Stimulated activated CD4-positive, alpha-beta T cell treated with anti-CD3 and anti-CD28 coated beads, Interleukin-1b, Interleukin-23, amount 100 ng/mL, for 24 hours (primary cell): ENCODE measurements at places on chromosomes 11 and 22.

- no peak for DNase-seq
Observed at GRCh38 chr22:48874956-48875355, 952.7 kb downstream of the BRD1 start.

DNA sequence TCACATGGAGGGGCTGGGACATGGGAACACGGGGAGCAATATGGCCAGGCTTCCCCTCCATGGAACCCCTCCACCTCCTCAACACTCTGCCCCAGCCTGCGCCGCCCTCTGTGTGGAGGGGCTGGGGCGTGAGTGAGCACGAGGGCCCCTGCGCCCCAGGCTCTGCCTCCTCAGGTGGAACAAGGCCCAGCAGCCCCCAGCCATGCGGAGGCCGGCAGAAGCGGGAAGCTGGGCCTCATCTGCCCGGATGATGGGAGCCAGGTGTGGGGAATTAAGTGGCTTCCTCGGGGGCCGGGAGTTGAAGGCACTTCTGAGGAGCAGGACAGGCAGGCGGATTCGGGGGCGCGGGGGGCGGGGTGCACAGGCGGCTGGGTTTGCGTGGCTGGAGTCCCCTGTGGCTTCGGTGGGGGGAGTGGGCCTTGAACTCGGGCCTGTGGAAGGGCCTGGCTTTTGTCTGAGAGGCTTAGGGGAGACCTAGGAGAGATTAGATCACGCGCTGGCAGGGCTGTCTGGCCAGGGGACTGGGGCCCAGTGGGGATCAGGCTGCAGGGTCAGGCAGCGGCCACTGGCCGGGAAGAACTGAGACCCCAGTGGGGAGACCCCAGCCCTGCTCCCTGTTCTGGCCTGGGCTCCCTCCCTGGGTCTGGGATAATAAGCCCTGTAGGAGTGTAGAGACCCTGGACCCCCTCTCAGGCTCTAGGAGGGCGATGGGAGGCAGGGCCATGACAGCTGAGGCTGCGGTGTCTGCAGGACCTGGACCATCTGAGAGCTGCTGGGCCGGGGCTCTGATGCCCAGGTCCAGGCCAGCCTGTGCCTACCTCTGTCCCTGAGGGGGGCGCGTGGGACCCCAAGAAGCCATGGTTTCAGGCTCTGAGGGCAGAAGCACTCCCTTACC lies 13.3 kb downstream of the PRR33 start:
- no peak for DNase-seq

GRCh38 chr11:64094463-64095260 lies 58.9 kb downstream of the FLRT1 start:
- no peak for DNase-seq

DNA sequence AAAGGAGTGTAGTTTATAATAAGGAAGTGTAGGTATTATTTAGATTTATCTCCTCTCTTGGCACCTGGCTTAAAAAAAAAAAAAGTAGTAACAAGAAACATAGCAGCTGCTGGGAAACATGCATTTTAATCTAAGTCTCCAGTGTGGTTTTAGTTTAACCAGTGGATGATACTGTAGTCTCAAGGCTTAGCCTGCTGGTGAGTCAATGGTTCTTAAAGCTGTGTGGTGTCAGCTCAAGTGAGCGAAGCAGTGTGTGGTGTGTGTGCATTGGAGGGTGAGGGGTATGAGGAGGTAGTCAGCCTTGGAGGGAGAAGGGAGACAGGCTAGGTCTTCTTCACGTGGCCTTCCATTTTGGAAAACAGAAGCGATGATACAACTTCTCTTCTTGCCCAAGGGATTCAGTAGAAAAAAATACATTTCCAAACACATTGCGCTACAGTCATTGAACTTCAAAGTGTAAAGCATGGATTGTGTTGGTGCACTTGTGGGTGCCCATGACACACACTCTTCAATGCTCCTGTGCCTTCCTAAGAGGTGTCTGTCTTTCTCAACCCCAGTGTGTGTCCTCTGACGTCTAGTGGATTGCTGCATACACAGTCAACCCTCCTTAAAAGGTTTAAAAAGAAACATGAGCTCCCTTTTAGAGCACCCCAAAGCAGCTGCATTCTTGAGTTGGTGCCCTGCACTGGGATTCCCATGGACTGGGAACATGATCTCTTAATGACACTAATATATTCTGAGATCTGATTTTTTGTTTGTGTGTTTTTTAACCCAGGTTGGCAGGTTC lies 40.1 kb downstream of the ZBTB16 start:
- DNase-seq, result no peak

GRCh38 chr11:111715142-111715816 lies 50.9 kb downstream of the PPP2R1B start:
- no peak for DNase-seq

GRCh38 chr11:86440843-86441242 lies 66.2 kb downstream of the CCDC81 start:
- DNase-seq, result no peak

GRCh38 chr22:40263191-40263590 lies 83.1 kb upstream of the ADSL start:
- DNase-seq, result no peak

- DNase-seq, result no peak
Observed at GRCh38 chr11:23569134-23569533, 708.9 kb upstream of the CCDC179 start.

- no peak for DNase-seq
Observed at GRCh38 chr11:65489035-65489705, 9.7 kb upstream of the MALAT1 start.

DNA sequence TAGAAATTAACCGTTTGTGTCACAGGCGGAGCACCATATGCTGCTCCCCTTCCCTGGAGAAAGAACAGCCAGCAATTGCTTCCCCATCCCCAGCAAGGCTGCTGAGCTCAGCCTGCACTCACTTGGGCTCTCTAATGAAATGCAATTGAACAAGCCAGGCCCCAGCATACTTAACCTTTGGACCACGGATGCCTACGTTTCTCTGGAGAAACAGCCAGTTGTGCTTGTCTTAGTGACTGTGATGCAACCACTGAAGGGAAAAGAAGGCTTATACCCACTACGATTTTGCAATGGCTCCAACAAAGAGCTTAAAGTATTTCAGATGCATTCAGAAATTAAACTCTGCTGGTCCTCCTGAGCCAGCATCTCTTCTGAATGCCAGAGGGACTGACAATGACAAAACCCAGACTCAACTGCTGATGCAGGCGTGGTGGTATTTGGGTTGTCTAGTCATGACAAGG lies 51.3 kb upstream of the SESN3 start:
- DNase-seq, result no peak

DNA sequence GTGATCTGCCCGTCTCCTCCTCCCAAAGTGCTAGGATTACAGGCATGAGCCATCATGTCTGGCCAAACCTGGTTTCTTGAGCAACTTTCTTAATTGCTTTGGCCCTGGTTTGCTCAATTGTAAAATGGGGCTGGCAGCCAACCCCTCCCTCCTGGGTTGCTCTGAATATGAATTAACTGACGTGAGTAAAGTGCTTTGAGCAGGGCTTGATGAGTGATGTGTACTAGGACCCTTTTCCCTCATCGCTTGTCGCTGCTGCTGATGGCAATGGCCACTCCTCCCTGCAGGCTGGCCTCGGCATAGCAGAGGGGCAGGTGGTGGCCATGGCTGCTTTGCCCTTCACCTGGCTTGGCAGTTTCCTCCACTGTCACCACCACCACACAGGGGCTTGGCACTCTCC lies 41.5 kb downstream of the RNF141 start:
- DNase-seq, result no peak

DNA sequence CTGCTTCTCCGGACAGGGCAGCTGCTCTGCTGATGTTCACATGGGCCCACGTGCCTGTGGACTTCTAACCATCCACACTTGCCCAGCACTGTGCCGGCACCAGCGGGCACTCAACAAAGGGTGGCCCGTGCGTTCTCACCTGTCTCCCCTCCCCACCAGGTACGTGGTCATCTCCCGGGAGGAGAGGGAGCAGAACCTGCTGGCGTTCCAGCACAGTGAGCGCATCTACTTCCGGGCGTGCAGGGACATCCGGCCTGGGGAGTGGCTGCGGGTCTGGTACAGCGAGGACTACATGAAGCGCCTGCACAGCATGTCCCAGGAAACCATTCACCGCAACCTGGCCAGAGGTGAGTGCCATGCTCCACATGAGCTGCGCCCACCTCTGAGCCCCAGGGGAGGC lies 66.7 kb downstream of the SYT13 start:
- no peak for DNase-seq

DNA sequence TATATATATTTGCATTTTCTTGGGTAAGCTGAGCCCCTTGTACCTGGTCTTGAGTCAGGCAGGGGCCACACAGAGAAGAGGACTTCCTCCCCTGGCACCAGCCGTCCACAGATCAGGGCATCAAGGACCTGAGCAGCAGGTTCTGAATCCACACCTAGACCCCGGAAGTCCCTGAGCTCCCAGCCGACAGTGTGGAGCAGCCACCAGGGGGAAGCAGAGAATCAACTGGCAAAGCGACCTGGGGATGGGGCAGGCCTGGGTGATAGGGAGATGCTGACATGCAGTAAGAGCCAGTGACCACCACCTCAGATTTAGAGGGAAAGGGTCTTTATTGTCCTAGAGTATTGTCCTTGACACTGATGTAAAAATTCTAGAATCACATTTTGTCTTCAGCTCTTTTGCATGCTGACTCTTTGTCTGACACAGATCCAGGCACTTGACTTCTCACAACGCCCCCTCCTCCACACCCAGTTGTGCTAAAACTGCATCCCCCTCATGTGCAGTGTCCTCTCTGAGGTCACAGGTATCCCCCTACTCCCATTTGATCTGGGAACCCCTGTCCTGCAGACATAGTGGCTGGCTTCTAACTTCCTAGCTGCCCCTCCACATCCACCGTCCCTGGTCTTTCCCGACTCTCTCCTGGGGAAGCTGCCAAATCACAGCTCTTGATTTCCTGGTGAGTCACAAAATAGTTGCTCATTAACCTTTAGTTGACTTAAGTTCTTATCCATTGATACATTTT lies 109.3 kb downstream of the GGTLC2 start:
- DNase-seq, result peak; percentile 64
